ENCODE measurements at places on chromosomes 4 and X.

GRCh38 chr4:1599491-1600210, 84.5 kb downstream of the FAM53A start:
- DNase-seq = no peak

- DNase-seq = no peak
These were observed 557.2 kb upstream of the GRIA3 start for GRCh38 chrX:122626871-122627270.

GRCh38 chr4:75708218-75708691, 16.1 kb upstream of the USO1 start:
- no peak for DNase-seq

DNA sequence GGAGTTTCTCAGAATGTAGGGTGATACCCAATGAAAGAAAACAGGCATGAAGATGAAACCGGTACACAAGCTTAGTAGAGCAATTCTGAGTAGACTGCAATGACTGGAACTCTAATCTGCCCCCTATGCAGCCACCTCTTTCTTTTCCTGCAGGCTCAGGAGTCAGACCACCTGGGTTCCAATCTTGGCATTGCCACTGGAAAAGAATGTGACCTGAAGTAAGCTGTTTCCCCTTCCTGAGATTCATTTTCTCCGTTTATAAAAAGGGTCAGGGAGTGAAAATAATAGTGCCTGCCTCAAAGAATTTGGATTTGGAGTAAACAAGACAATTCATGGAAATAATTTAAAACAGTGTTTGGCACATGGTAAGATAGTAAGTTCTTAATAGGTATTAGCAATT, 1464.0 kb downstream of the PCDH7 start:
- DNase-seq = no peak

GRCh38 chrX:20857746-20858145, 516.5 kb upstream of the CNKSR2 start:
- no peak for DNase-seq

- DNase-seq = no peak
These were observed 21.8 kb upstream of the BBS12 start for GRCh38 chr4:122710434-122711308.

- peak; percentile 69 for DNase-seq
These were observed 145.8 kb upstream of the ATP6AP2 start for GRCh38 chrX:40434947-40435346.

- peak; percentile 81 for DNase-seq
These were observed 242.7 kb downstream of the BCOR start for GRCh38 chrX:39854772-39855747.

Measured in hematopoietic multipotent progenitor cell (in vitro differentiated cells).